Spinal cord (tissue), 10 donors: ENCODE measurements at places on chromosomes 4 and X. TPM values are rescaled to one million over a fixed set of nuclear protein-coding genes. Genes with fewer than 3 reads are reported as not detected.

The TLR10 gene
- 4.7 TPM for polyA plus RNA-seq

GRCh38 chrX:65726715-65727114 lies 59.3 kb downstream of the MSN start:
- DNase-seq, result peak; percentile 31

The CSAG3 gene
- not detected for polyA plus RNA-seq

The ATRX gene
- polyA plus RNA-seq, result 76.2 TPM

- DNase-seq, result no peak
Observed at GRCh38 chr4:108535757-108536156, 84.6 kb upstream of the RPL34 start.

The CXCL11 gene
- not detected for polyA plus RNA-seq

The NSG1 gene
- 326 TPM for polyA plus RNA-seq

The SPANXB1 gene
- polyA plus RNA-seq, result not detected

DNA sequence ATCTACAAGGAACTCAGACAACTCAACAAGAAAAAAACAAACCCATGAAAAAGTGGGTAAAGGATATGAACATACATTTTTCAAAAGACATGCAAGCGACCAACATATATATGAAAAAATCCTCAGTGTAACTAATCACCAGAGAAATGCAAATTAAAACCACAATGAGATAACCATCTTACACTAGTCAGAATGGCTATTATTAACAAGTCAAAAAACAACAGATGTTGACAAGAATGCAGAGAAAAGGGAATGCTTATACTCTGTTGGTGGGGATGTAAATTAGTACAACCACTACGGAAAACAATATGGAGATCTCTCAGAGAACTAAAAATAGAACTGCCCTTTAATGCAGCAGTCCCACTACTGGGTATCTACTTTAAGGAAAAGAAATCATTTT lies 12.1 kb downstream of the NIPAL1 start:
- no peak for DNase-seq

GRCh38 chr4:20252656-20253282 lies 1.1 kb downstream of the SLIT2 start:
- no peak for DNase-seq

DNA sequence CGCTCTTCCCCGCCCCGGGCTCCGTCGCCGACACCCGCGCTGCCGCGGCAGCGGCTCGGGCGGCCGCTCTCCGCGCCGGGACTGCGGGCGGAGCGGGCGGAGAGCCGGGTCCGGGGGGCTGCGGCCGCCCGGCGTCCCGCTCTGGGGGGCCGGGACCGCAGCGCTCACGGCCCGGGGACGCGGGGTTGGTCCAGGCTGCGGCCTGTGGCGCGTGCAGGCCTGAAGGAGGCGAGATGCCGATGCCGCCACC lies 492 bp downstream of the GALNT7 start:
- no peak for DNase-seq

The TLR6 gene
- 1.4 TPM for polyA plus RNA-seq

The GUCY1B1 gene
- polyA plus RNA-seq, result 47.2 TPM

GRCh38 chr4:152434011-152434410 lies 101.9 kb downstream of the FBXW7 start:
- no peak for DNase-seq

The RHOXF1 gene
- 3.3 TPM for polyA plus RNA-seq

GRCh38 chr4:2462992-2463762 lies 5.7 kb upstream of the RNF4 start:
- no peak for DNase-seq

- DNase-seq, result no peak
Observed at GRCh38 chrX:28016823-28017222, 35.6 kb upstream of the DCAF8L1 start.

- no peak for DNase-seq
Observed at GRCh38 chr4:185874516-185875230, 62.7 kb upstream of the SORBS2 start.

The DMRTC1 gene
- polyA plus RNA-seq, result 1.0 TPM

The MTTP gene
- polyA plus RNA-seq, result 2.6 TPM

DNA sequence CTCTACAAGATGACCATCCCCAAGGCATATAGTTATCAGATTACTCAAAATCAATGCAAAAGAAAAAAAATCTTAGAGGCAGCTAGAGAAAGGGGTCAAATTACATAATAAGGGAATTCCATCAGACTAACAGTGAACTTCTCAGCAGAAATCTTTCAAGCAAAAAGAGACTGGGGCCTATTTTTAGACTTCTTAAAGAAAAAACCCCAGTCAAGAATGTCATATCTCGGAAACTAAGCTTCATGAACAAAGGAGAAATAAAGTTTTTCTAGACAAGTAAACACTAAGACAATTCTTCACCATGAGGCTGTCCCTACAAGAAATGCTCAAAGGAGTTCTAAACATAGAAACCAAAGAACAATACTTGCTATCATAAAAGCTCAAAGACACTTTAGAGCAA lies 51.7 kb downstream of the RAB28 start:
- no peak for DNase-seq

The CLCN4 gene
- 48.6 TPM for polyA plus RNA-seq

The ART3 gene
- polyA plus RNA-seq, result 4.4 TPM
